Nucleus accumbens (tissue), 56 donors: ENCODE measurements at places on chromosomes 1 and 21.

DNA sequence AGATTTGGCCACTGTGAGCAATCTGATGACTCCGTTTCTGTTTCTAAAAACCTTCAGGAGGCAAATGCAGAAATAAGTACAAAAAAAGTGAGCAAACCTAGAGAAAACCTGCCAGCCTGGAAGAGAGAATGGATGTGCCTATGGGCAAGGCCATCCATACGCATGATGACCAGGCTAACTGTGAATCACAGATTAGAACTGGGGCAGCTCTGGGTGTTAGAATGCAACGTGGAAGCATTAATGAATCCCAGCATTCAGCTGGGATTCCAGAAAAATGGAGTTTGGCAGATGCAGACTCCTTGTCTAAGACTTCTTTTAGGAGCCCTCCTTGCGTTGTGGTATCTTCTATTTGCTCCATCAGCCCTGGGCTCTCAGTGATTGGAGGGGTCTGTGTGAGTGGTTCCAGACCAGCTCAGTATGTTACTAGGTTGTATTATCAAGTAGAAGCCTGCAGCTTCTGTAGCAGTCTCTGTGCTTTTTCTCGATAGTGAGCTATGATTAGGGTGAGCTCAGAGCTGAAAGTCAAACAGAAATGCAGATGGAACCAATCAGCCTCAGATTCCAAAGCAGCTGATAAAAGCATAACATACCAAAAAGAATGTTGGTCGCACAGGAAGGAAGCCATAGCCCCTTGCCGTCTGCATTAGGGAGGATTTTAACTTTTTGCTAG is 154.0 kb downstream of the PSMG1 start:
- DNase-seq, result no peak

DNA sequence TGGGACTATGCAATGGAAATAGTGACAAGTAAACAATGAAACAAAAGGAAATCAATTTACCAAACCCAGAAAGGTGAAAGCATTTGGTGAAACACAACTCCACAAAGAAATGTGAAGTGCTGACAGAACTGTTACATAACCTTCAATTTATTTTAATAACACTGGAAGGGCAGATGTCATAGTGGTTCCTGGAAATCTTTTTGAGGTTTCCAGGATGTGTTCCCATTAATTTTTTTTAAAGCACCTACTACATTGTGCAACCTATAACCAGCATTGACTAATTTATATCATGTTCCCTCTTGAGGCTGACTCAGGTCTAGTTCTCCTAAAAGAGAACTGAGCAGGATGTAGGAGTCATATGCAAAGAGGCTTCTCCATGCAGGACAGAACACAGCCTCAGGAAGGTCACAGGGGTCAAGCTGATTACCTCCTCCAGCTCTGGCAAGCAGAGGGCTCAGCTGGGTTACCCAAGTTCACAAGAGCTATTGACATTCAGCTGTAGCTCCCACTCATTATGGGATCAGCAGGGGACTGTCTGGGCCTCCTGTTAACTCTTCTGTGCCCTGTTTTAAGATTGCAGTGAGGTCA is 157.1 kb upstream of the NRIP1 start:
- DNase-seq, result no peak

DNA sequence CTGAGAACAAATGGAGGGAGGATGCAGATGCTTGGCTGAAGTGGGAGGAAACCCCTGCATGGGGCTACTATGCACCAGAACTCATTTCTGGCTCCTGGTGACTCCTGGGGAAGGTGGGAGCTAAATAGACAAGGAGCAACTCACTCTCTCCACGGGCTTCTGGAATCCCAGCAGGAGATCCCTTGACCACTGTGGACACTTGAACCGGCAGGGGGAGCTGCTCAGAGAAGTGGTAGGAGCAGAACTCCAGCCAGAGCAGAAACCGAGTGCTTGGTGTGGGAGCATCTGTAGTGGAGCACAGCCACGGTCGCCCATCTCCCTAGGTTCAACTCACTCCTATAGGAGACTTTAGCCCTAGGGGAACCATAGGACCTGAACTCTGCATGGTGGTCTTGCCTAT is 205.6 kb upstream of the GJB5 start:
- no peak for DNase-seq

GRCh38 chr1:79847700-79848099 is 841.2 kb upstream of the ADGRL4 start:
- no peak for DNase-seq

GRCh38 chr1:167871331-167871730 is 42.6 kb downstream of the ADCY10 start:
- no peak for DNase-seq
